T-helper 1 cell (primary cell): ENCODE measurements at places on chromosomes 2 and 18.

- no peak for DNase-seq
Observed at GRCh38 chr2:2573658-2574293, 242.7 kb upstream of the MYT1L start.

DNA sequence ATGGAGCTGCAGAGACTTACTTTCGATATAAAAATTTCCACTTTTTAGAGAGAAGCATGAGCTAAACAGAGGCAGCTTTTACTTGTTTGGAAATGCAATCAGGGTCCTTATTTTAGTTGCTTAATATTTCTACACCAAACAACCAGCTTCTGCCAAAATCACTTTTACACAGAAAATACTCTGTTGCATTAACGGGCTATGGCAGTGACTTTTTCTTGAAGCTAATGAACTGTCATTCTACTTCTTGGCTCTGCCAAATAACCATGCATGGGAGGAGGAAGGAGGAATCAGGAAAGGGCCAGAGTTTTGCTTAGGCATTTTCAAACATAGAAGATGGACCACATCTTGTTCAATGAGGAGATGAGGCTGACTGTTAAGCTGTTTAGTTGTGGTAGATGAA, 23.6 kb upstream of the LTBP1 start:
- no peak for DNase-seq

- peak; percentile 59 for DNase-seq
Observed at GRCh38 chr2:61905372-61906185, at the start of gene COMMD1. TSS of gene COMMD1 (plus strand) at chr2:61905674. CDS start at chr2:61905679, 5 bp downstream.

GRCh38 chr2:56292951-56293350, 109.2 kb downstream of the CCDC85A start:
- no peak for DNase-seq

- no peak for DNase-seq
Observed at GRCh38 chr2:45074713-45075112, 65.5 kb upstream of the SIX2 start.

GRCh38 chr2:65129286-65129825, 550 bp downstream of the RAB1A start:
- DNase-seq: peak; percentile 24

GRCh38 chr18:72830109-72830508, 37.7 kb downstream of the NETO1 start:
- DNase-seq: no peak
